ENCODE measurements at places on chromosomes 5 and 9.

DNA sequence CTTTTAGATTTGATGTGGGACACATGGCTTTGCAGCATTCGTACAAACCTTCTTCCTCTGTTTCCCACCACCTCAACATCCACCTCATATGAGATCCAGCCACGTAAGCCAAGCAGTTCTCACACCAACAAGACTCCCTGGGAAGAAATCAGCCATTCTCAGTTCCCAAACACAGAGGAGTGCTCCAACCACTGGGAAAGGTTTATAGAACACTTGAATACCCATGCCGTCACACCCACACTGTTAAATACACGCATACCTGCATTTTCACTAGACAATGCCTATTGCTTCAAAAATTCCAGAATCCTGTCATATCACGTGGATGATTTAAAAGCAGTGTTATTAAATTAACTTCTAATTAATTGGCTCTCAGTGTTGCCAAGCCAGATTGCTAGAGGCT, 347.3 kb downstream of the ENC1 start:
- no peak for DNase-seq

DNA sequence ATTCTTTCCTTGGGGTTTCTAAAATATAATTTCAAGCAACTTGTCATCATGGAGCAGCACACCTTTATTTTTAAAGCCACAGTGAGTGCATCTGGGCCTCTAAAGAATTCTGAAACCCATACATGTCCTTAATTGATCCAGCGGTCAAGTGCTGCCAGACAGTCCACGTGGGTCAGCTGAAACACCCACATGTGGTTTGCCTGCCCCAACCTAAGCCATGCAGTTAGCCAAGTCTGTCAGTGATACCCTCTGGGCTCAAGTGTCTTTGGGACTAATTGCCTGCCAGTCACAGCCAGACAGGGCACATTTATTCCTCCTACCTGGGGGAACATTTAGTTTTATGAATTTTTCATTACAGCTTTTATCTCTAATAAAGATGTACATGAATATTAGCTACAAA, 291.4 kb upstream of the SLC30A5 start:
- no peak for DNase-seq

DNA sequence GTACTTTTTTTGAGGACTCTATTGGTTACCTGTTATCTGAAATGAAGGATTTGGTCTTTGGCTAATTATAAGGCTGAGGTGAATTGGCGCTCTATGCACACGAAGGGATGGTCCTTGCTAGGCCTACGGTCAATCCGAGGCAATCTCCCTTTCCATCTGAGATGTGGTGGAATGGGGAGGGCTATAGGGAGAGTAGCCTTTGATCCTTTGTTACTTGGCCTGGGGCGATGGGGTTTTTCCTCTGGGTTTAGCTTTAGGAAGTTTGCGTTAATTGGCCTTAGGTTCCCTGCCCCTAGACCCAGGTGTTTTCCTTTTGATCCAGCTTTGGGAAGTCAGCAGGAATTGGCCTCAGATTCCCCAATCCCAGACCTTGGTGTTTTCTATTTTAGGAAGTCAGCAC, 102.1 kb upstream of the C9orf72 start:
- no peak for DNase-seq

- no peak for DNase-seq
Observed at GRCh38 chr9:68905129-68905528, 108.8 kb downstream of the PRKACG start.

DNA sequence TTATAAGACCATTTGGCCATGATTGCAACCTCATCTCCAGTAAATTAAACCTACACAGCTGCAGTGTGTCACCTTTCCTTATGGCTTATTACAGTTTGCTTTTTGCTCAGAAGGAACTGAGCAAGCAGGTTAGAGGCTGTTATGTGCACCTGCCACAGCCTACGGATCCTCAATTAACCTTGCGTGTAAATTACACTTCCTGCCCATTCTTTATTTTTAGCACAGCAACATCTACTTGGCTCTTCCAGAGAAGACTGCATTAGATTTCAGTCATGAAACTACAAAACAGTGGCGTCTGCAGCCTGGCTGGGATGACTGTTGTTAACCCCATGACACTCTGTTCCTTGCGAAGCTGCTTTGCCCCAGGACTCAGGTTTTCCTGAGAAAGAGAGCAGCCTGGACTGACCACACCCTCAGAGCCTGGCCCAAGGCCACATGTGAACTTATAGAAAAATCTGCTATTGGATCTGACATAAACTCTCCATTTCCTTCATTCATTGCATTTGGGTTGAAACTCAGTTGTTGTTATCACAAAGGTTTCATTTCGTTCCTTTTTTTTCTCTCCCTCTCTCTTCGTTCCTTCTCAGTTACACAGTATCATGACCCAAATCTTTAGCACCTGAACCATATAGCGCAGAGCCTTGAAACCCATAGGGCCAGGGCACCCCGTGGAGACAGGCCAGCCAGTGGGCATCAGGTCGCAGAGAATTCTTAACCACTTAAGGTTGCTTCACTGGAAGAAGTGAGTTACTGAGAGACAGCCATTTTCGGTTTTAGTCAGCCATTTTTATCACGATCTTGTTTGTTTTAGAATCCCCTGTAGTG, 138.6 kb downstream of the PALM2AKAP2 start:
- no peak for DNase-seq

DNA sequence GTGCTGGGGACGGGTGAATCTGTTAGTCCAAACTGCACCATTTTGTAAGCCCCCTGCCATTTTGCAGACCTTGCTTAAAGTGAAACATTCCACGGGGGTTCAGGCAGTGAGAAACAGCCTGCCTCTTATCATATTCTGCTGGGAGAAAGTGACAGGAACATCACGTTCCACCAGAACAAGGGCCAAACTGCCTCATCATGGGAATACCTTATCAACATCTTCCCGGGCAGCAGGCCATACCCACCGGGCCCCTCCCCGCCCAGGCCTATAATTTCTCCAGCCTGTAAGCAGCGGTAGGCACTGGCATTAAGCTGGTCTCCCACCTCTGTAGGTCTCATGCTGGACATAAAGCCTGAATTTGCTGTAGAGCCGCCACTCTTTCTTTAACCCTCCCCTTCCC, 1.5 kb upstream of the CFAP77 start:
- DNase-seq = no peak

GRCh38 chr5:69231851-69232250, 2.8 kb upstream of the CDK7 start:
- no peak for DNase-seq

GRCh38 chr5:139649082-139649991, 1.2 kb downstream of the CXXC5 start:
- no peak for DNase-seq

DNA sequence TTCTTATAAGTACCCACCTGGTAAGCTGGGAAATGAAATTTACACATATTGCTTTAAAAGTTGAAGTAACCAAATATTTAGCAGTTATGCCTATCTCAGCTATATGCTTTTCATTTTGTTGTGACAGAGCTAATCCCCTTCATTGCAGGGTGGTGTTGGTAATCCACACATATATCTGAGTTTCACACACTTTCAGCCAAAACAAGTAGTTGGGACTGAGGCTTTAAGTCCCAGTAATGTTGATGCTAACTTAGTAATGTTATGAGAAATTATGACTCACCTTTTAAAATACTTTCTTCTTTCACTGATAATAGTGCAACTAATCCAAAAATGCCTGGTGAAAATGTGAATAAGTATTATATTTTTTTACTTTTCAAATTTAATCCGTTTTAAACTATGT, 19.2 kb upstream of the RICTOR start:
- no peak for DNase-seq

All from stimulated activated effector memory CD8-positive, alpha-beta T cell treated with anti-CD3 and anti-CD28 coated beads, Interleukin-12 subunit alpha, Interleukin-12 subunit beta, amount 100 ng/mL, for 72 hours (primary cell).